Nephron progenitor cell (in vitro differentiated cells): ENCODE measurements at places on chromosomes 7 and 10.
A peak's percentile ranks its signal among the peaks of the same experiment; 100 is the strongest.

GRCh38 chr7:99767662-99768061 is 16.3 kb downstream of the CYP3A4 start:
- DNase-seq = no peak

- no peak for DNase-seq
Observed at GRCh38 chr7:23020742-23021401, 6.9 kb upstream of the HYCC1 start.

- no peak for DNase-seq
Observed at GRCh38 chr7:119733127-119733879, 539.7 kb upstream of the KCND2 start.

DNA sequence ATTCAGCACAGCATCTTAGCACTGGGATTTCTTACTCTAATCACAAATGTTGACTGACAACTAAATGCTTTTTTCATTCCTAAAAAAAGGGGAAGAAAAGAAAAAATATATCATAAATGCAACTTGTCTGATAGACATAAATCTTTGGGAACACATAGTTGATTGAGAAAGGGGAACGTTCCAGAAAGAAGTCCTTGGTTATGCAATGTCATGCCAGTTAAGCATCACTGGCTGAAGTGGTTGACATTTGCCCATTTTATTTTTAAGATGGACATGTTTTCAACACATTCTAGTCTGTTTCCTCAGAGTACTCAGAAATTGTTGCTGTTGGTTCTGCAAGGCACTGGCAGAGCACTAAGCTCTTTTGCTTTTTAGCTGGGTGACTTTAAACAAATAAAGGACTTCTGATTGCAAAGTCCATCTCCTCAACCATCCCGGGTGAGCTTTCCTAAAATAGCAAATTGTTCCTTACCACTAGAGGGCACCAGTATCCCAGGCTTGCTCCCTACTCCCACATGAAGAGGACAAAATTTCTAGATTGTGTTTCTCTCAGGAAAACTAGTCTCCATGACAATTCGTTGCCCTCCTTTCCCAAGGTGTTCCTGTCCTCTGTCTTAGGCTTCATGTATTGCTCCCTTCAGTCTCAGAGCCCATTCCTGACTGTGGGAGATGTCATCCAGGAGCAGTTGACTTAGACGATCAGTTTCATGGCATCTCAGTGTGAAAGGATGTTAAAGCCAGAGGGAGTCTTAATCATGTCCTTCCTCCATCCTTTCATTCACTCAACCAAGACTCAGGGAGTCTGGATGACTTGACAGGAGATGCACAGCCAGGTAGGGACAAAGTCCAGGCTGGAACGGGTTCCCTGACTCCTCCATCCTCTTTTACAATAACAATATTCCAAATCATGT is 23.9 kb downstream of the OPALIN start:
- peak; percentile 46 for DNase-seq

DNA sequence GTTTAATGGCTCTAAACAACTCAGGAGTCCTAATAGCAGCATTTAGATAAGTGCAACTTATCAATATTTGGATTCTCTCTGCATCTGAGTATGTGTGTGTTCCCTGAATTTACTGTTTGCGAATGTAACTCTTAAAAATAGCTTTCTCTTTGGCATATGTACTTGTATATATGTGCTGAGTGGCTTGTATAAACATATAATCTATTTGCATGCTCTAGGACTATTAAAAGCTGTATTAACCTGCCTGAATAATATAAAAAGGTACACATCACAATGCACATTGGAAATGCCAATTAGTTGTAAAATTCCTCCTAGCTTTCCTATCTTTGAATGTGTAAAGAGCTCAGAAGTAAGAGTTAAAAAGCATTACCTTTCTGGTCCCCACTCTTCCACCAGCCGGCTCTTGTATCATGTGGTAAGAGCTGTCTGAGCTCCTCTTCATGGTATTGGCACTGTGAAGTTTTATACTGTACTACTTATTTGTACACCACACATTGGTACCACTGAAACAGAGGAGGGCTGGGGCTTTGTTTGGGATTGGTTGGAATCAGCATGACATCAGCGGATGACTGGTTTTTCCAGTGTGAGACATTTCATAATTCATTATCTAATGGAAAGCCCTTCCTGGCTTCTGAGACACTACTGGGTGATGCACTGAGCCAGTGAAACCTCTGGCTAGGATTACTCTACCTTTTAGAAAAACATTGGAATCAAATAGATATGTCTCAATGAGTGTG is at the start of gene INHBA:
TSS of gene INHBA (minus strand) at position 456 of the 737 bp plus-strand sequence. CDS start 2,716 bp downstream, outside the sequence.
- no peak for DNase-seq

DNA sequence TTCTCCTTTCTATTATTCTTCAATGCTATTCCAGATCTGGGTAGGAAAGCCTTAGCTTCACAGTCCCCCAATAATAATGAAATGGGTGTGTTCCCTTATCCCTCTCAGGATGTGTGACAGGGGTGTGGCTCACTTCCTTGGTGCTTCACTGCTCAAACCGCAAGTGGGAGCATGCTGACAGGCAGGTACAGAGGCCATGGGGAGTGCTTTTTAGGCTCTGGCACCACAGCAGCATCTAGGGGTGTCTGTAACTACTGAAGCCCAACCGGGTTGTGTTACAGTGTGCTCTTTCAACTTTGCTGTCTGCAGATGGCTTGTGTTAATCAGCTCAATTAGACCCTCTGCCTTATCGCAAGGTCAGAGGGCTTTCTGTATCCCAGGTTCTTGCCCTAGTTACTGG is 79.4 kb upstream of the CYP2C9 start:
- no peak for DNase-seq

DNA sequence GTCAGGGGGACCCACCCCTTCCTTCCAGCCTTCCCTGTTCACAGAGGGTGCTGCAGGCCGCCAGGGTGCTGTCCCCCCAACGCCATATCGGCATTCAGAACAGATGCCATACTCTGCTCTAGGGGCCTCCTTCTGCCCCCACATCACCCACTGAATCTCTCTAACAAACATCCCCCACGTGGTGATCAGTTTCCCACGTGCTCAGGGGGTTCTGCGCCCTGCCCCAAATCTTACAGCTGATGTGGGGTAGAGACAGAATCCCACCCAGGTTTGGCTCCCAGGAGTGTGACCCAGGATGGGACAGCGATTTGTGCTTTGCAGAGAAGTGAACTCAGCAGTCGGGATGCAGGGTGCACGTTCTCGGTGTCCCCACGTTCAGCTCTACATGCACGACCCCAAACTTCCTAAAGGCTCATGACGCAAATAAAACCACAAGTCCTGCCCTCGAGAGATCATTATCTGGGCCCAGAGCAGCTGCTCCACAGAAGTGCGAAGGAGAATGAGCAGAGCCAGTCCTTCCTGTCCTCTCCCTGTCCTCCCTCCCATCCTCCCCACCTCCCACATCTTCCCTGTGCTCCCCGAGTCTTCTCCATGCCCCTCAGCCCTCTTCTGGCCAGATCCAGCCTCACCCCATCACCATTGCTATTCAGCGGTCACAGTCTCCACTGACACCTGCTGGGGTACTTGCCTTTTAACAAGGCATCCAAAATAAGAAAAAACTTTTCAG is 423.4 kb downstream of the DNAJB6 start:
- no peak for DNase-seq

GRCh38 chr7:2862831-2863361 is 18.8 kb upstream of the GNA12 start:
- no peak for DNase-seq

- peak; percentile 84 for DNase-seq
Observed at GRCh38 chr7:38630720-38631673, at the start of gene AMPH. AMPH (minus strand) TSS chr7:38631373; CDS start chr7:38631351, 22 bp downstream.

GRCh38 chr10:124387078-124387874 is 31.4 kb downstream of the OAT start:
- DNase-seq = no peak

- DNase-seq = no peak
Observed at GRCh38 chr7:158588085-158588877, 658 bp upstream of the PTPRN2 start.

GRCh38 chr7:128053023-128053422 is 21.8 kb upstream of the LRRC4 start:
- no peak for DNase-seq

GRCh38 chr10:126729314-126729870 is 58.9 kb upstream of the C10orf90 start:
- DNase-seq = no peak

DNA sequence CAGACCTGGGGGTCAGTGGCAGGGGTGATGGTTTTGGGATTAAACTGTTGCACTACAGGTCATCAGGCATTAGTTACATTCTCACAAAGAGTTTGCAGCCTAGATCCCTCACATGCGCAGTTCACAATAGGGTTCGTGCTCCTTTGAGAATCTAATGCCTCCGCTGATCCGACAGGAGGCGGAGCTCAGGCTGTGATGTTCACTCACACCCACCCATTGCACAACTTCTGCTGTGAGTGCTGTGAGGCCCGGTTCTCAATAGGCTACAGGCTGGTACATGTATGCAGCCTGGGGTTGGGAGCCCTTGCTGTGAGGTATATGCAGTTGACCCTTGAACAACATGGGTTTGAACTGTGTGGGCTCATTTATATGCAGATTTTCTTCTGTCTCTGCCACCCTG is 416.4 kb downstream of the GFRA1 start:
- no peak for DNase-seq

GRCh38 chr10:13857451-13857850 is 270.7 kb downstream of the PRPF18 start:
- DNase-seq = no peak

DNA sequence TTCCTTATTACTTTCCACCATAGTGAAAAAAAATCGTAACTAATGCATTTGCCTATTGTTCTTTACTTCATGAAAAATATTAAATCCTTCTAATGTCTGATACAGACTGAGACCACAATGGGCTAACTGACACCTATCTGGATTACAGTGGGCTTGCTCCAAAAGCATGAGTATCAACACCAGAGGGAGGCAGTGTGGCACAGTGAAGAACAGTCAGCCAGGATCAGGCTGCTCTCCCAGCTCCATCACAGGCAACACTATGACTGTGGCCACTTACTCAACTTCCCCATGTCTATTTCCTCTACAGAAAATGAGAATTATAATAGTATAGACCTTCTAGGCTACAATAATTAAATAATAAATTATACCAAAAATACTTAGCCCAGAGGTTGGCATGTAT is 97.2 kb downstream of the SLC25A13 start:
- DNase-seq = no peak

DNA sequence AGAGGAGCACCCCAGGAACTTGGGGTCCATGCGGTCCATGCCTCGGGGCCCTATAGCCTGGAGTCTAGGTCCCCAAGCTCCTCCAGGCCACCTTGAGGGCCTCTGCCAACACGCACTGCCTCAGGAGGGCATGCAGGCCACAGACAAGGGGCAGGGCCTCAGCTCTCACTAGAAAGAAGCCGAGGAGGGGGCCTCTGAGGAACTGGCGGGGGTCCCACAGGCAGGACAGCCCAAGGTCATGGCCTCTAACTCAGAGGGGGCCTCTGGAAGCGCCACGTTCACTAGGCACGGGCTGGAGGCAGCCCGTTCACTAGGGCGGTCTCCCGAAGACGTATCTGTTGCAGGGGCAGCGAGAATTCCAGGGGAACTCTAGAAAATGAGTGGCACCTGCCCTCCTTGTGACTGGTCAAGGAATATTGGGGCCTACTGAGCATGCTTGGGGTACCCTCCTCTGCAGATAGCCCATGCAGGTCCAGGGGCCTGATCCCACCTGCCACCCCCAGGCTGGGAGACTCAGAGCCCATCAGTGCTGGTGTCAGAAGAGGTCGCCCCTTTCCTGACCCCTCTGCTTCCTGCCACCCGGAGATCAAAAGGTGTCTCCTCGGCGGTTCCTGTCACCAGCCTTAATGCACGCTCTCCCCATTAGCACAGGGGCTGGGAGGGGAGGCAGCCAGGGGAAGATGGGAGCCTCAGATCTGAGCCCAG is 86.7 kb upstream of the RET start:
- DNase-seq = peak; percentile 42

DNA sequence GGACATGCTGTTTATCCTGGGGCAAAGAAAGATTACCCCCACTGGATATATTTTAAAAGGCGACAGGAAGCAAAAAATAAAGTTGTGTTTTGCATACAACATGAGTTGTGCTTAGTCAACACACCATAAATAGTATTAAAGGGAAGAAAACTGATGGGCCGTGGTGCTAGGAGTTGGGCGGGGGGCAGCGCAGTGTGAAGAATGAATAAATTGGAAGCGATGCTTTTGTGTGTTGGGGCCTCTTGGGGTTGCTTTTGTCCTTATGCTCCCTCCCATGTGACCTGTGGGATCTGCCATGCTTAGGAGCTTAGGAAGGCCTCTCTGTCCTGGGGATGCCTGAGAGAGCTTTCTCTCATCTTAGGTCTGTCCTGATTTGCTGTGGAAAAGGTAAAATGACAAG is 35.0 kb upstream of the AGR3 start:
- DNase-seq = no peak

DNA sequence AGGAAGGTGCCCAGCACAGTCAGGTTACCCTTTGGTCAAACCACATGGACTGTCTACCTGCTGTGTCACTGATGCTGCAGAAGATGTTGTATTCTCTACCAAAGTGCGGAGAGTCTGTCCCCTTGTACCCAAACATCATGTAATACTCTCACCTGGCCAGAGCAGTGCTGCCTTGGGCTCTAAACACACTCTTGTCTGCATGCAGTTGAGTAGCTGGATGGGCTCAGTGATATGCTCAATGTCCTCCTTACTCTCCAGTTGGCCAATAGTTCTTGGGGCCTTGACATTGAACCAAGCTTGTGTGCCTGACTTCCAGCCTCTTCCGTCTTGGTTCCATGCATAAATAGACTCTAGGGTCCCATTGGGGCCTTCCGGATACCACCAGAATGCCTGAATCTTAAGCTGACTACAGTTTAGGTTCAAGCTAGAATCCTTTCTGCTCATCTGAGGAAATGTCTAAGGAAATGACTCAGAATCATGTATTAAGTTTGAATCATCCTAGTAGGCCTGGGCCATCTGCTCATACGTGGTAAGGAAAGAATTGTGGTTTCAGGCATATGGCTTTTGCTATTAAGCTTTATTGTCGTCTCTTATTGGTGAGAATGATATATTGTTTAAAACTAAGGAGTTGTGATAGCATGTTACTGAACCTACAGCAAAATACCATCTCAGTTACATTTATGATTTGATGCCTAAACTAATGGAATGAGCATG is 118.0 kb downstream of the OTUD1 start:
- DNase-seq = no peak

- no peak for DNase-seq
Observed at GRCh38 chr10:122882766-122883165, 3.4 kb upstream of the FAM24B start.

DNA sequence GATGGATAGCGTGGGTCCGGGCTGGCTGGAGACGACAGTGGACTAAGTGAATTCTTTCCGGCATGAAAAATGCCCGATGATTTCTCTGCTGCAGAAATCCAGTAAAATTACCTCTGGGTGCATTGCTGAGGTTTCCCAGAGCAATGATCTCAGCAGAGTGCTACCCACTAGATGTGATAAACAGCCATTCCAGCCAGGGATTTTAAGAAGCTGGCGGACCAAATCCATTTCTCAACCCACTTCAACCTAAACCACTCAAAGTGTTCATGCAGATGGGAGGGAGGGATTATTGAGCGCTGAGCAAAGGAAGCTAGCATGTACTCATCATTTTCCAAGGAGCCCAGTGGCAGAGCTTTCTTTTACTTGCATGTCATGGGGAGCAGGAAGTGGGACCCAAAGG is 116.7 kb downstream of the PRKCQ start:
- no peak for DNase-seq
